Kidney (tissue), 22 donors: ENCODE measurements at places on chromosomes 3 and 15. TPM values are rescaled to one million over a fixed set of nuclear protein-coding genes. Genes with fewer than 3 reads are reported as not detected.

GRCh38 chr3:141071681-141072260 is 20.6 kb downstream of the SPSB4 start:
- H3K27me3 ChIP-seq, result no peaks in the 10 kb centered on the region
- no peak for DNase-seq
- H3K4me3 ChIP-seq, result no peak overlapping the region
- no peak overlapping the region for H3K27ac ChIP-seq
- H3K4me1 ChIP-seq, result no peaks in the 10 kb centered on the region
- no peaks in the 10 kb centered on the region for H3K36me3 ChIP-seq

The ADAMTS17 gene
- 2.2 TPM for total RNA-seq

GRCh38 chr15:66621491-66622467 is 56.0 kb upstream of the LCTL start:
- no peak overlapping the region for H3K4me3 ChIP-seq
- H3K27ac ChIP-seq, result peak overlapping the region; percentile 38

The RHCG gene
- total RNA-seq, result 1.5 TPM

The A4GNT gene
- not detected for total RNA-seq

DNA sequence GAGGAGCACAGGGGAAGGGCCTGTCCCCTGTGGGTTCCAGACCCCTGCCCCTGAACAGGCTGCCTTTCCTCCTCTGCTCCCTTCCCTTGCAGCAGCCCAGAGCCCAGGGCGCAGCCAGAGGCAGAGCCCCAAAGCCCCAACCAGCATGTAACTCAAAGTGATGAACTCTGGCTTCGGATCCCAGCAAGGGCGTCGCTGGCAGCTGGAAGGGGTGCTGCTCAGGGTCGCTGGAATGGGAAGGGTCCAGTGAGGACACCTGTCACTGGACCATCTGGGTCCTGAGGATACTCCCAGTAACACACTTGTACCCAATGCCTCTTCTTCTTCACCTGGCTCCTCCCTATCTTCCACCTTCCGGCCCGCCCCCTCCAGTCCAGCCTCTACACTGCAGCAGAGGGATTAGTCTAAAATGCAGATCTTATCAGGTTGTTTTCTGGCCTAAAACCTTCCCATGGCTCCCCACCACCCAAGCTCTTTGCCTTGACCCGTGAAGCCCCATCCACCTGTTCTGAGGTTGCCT is 64.0 kb downstream of the SLC6A1 start:
- no peak for DNase-seq
- peaks cover 4% of the 10 kb centered on the region for H3K27me3 ChIP-seq
- no peaks in the 10 kb centered on the region for H3K36me3 ChIP-seq
- no peak overlapping the region for H3K4me3 ChIP-seq
- no peak overlapping the region for H3K27ac ChIP-seq

DNA sequence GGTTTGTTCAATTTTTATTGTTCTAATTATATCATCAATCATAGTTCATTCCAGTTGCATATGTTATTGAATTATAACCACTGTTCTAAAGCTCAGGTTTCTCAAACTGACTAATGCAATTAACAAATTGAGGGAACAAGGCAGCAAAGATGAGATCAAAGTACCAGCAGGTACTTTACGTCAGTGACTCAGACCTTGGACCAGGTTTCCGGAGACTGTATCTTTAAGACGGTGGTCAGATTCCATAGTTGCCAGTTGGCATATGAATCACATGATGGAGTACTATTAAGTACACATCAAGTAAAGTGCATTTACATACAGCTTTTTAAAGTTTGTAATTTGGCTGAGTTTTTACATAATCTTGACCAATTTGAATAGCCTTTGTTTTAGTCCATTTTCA is 583.6 kb upstream of the ROBO2 start:
- H3K27ac ChIP-seq, result no peak overlapping the region
- no peaks in the 10 kb centered on the region for H3K27me3 ChIP-seq
- H3K36me3 ChIP-seq, result no peaks in the 10 kb centered on the region

GRCh38 chr3:55490276-55490913 is 3.3 kb upstream of the WNT5A start:
- DNase-seq, result no peak
- peaks cover 12% of the 10 kb centered on the region for H3K4me1 ChIP-seq
- no peak overlapping the region for H3K27ac ChIP-seq
- no peak overlapping the region for H3K4me3 ChIP-seq
- H3K36me3 ChIP-seq, result no peaks in the 10 kb centered on the region

DNA sequence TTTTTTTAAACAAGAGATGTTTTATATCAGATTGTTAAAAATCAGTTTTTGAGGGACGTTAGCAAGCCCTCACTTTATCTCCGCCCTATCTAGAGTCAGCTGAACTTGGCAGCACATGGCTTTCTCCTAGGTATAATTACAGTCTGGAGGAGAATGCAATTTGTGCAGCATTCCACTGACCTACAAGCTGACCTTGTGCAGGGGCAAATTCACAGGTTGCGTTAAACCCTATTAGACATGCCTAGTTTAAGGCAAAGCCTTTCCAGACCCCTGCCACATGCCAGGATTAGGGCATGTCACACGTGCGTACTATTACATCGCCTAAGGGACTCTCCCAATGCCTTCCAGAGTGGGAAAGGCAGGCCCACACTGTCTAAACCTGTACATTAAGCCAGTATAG is 224.0 kb downstream of the GREM1 start:
- H3K27me3 ChIP-seq, result no peaks in the 10 kb centered on the region
- peaks cover 2% of the 10 kb centered on the region for H3K4me1 ChIP-seq
- no peak for DNase-seq
- H3K36me3 ChIP-seq, result no peaks in the 10 kb centered on the region

- peak; percentile 14 for DNase-seq
- no peak overlapping the region for H3K27ac ChIP-seq
- no peaks in the 10 kb centered on the region for H3K4me1 ChIP-seq
- no peak overlapping the region for H3K4me3 ChIP-seq
- H3K27me3 ChIP-seq, result no peaks in the 10 kb centered on the region
- H3K36me3 ChIP-seq, result no peaks in the 10 kb centered on the region
Measured at GRCh38 chr3:169494982-169495381, 168.5 kb downstream of the MECOM start.

DNA sequence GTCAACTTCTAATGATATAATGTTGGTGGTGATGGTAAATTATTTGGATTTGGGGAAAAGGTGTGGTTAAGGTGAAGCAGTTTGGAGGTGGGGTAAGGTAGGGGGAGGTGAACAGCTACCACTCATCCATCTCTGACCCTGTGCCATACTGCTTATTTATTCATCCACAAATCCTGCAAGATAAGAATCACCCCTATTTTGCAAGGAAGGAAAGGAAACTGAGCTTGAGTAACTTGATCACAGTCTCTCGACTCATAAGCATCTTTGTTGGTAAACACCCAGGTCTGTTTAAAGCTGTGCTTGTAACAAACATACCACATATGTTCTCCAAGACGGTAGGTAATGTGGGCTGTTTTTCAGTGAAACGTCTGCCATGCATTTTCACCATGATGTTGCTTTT is 67.3 kb downstream of the PTPRG start:
- H3K27me3 ChIP-seq, result no peaks in the 10 kb centered on the region
- H3K36me3 ChIP-seq, result no peaks in the 10 kb centered on the region
- DNase-seq, result no peak

DNA sequence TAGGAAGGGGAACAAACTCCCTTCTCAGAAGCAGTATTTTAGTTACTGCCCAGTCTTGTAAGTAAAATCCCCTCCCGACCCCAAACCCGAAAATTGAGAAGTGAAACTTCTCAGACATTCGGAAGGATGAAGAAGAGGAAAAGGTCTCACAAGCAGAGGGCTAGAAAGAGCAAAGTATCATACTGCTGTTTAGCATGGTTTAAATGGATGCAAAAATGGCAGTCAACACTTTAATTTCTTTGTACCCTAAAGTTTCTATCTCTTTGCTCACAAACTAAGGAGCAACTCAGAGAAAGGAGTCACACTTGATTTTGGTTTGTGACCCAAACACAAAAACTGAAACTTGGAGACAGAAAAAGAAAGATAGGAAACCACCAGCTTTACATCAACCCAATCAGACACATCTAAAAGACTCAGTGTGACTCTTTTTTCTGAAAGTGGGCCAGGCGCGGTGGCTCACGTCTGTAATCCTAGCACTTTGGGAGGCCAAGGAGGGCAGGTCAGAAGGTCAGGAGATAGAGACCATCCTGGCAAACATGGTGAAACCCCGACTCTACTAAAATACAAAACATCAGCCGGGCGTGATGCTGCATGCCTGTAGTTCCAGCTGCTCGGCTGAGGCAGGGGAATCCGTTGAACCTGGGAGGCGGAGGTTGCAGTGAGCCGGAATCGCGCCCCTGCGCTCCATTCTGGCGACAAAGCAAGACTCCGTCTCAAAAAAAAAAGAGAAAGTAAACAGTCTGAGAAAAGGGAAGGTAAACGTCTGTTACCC is 63.2 kb upstream of the ATP11B start:
- H3K36me3 ChIP-seq, result no peaks in the 10 kb centered on the region
- DNase-seq, result no peak
- H3K4me1 ChIP-seq, result no peaks in the 10 kb centered on the region
- no peak overlapping the region for H3K4me3 ChIP-seq
- H3K27ac ChIP-seq, result no peak overlapping the region
- no peaks in the 10 kb centered on the region for H3K27me3 ChIP-seq

The ITGA11 gene
- total RNA-seq, result 11.1 TPM

The TRPM1 gene
- total RNA-seq, result not detected

GRCh38 chr3:49914906-49915305 is 11.2 kb upstream of the MST1R start:
- no peaks in the 10 kb centered on the region for H3K36me3 ChIP-seq
- no peak overlapping the region for H3K4me3 ChIP-seq
- no peaks in the 10 kb centered on the region for H3K4me1 ChIP-seq

The NR2E3 gene
- total RNA-seq, result 0.19 TPM

The SYNPR gene
- not detected for total RNA-seq

DNA sequence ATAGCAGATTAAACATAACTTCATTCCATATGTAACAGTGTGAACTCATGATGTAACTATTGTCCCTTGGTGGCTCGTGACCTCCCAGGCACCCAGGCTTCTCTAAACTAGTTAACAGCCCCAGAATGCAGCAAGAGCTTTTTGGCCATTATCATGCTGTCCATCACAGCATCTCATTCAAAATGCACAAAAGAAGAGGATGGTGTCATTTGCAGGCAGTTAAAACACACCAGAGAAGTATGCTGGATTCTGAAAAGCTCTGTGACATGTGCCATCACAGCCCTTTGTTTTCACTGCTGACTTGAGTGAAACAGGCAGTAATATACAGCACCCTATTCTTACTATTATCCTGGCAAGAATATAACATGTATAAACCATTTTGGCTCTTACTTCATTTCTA is 117.6 kb upstream of the CHMP2B start:
- no peak overlapping the region for H3K27ac ChIP-seq
- no peaks in the 10 kb centered on the region for H3K27me3 ChIP-seq
- H3K4me3 ChIP-seq, result no peak overlapping the region
- no peaks in the 10 kb centered on the region for H3K4me1 ChIP-seq
- H3K36me3 ChIP-seq, result no peaks in the 10 kb centered on the region

The STRIT1 gene
- not detected for total RNA-seq

DNA sequence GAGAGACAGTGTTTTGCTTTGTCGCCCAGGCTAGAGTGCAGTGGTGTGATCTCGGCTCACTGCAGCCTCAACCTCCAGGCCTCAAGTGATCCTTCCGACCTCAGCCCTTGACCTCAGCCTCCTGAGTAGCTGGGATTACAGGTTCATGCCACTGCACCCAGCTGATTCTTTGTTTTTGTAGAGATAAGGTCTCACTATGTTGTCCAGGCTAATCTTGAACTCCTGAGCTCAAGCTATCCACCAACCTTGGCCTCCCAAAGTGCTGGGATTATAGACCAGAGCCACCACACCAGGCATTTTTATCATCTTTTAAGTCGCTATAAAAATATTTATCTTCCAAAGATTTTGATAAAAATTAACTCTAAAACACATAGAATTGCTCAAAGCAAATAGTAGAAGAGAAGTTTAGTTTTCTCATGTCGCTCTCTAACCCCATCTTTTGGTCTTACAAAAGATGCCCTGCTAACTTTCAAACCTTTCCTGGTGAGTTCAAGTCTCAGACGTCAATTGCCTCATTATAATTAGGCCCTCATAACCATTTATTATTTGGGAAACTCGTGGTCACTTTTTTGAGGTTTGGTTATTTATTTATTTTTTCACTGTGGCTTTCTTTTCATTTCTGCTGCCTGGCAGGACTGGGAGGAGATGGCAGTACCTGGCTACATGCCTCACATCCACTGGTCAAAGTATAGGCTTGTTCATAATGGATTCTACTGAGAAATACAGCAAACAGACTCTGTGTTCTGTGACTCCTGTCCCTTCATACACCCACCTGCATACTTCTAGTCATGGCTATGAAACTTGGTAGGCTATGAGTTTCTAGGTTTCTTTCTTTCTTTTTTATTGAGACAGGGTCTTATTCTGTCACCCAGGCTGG is 48.3 kb upstream of the DPPA4 start:
- DNase-seq, result no peak
- H3K27me3 ChIP-seq, result no peaks in the 10 kb centered on the region
- H3K27ac ChIP-seq, result no peak overlapping the region
- H3K36me3 ChIP-seq, result no peaks in the 10 kb centered on the region
- no peak overlapping the region for H3K4me3 ChIP-seq

DNA sequence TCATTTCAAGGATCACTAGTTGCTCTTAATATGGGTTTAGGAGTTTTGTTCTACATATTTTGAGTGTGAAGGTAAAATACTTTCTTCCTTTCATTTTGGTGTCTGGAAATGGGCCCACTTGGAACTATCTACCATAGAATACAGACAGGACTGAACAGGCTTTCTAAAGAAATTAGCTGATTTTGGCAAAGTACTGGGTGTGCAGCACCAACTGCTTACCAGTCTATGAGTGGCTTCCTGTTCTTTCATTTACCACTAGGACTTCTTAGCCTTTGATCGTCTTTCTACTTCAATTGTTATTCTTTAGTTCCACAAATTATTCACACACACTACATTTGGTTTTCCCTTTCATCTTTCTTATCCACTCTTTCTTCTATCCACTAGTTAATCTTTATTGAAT is 1196.3 kb downstream of the ROBO1 start:
- H3K27me3 ChIP-seq, result no peaks in the 10 kb centered on the region
- H3K4me3 ChIP-seq, result no peak overlapping the region
- no peak overlapping the region for H3K27ac ChIP-seq

- peaks cover 5% of the 10 kb centered on the region for H3K4me1 ChIP-seq
- no peaks in the 10 kb centered on the region for H3K36me3 ChIP-seq
- DNase-seq, result peak; percentile 43
- no peak overlapping the region for H3K4me3 ChIP-seq
- no peaks in the 10 kb centered on the region for H3K27me3 ChIP-seq
Measured at GRCh38 chr15:77023576-77024272, 28.8 kb downstream of the PSTPIP1 start.

The APOD gene
- 24.4 TPM for total RNA-seq

The KLF15 gene
- 22.9 TPM for total RNA-seq
